ELR (cell line): ENCODE measurements at places on chromosomes 2 and 18.

DNA sequence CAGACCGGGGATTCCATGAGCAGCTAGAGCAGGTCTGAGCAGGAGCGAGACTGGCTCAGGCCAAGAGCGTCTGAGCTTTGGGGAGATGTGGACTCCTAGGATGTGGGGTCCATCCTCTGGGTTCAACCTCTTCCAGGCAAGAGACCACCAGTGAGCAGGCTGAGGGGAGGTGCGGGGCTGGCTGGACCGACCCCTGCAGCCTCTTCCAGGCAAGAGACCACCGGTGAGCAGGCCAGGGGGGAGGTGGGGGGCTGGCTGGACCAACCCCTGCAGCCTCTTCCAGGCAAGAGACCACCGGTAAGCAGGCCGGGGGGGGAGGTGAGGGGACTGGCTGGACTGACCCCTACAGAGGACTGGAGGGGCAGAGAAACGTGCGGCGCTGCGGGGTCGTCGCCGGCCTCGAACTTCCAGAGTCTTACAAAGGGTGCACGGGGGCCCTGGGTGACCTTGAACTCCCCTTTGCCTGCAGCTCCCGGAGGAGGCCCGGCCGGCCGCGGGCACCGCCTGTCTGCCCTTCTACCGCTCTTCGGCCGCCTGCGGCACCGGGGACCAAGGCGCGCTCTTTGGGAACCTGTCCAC, 63.4 kb downstream of the TPO start:
- no peak for DNase-seq

GRCh38 chr18:36635414-36636096, 193.2 kb downstream of the TPGS2 start:
- DNase-seq: no peak

GRCh38 chr18:74563999-74564398, 29.7 kb downstream of the CNDP1 start:
- no peak for DNase-seq

GRCh38 chr2:163200741-163201140, 362.2 kb upstream of the KCNH7 start:
- DNase-seq: no peak

DNA sequence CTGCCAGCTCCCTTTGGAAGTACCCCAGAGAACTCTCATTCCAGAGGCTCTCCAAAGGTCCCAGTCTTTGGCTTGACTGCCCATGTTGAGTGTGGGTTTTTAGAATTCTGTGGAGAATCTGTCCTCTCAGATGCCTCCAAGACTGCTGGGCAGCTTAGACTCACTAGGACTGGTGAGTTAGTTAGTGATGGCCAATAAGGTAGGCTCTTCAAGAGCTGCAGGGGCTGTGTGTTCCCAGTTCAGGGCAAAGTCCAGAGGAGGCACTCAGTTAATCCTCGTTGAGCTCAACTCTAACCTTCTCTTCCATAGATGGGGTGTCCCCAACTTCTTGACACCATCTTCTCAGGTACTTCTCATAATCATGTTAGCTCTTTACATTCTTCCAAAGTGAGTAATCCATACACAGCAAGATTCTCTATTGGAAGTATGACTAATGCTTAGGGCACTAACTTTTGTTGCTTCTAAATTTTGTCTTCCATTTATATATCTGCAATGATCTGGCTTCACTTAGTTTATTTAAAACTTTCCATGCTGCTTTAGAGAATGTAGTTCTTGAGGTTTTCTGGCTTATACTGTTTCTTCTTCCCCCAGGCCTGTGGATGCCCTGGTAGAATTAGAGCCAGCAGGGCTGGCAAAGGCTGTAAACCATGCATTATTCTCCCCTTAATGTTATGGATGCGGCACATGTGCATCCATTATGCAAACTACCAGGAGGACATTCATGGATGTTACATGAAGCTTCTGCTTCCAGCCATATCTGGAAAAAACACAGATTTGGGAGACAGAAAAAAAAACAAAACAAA, 88.9 kb downstream of the POLE4 start:
- peak; percentile 85 for DNase-seq

- no peak for DNase-seq
These were observed 34.9 kb downstream of the HDAC4 start for GRCh38 chr2:239365782-239366435.

- DNase-seq: no peak
These were observed 1.3 kb downstream of the VWA3B start for GRCh38 chr2:98088261-98088660.
